ENCODE measurements at places on chromosomes 13 and 19.

DNA sequence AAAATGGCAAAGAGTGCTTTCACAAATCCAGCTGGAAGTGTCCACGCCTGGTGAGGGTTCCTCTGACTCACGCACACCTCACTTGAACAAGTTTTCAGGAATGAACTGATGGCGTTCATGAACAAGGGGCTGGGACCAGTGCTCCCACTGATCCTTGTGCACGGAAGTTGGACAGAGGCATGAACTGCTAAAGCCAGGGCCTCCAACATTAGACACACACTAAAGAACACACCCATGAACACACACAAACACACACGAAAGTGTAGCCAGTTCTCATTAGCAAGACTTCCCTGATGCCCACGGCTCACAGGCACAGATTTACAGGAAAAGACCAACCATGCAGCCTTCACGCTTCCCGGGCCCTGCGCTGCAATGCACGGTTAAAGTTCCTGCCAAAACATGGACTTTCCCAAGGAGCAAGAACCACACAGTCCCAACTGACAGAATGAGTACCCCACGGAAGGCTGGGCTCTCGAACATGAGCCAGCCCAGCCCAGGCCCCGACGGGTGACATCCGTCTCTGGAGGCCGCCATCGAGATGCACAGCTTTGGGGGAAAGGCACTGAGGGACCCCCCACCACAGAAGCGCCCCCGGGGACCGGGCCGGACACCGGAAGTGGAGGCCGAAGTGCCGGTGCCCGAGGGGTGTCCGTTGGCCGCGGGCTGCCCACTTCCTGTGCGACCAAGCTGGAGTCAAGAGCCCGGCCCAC, 808 bp downstream of the DNMT1 start:
- no peak for DNase-seq

DNA sequence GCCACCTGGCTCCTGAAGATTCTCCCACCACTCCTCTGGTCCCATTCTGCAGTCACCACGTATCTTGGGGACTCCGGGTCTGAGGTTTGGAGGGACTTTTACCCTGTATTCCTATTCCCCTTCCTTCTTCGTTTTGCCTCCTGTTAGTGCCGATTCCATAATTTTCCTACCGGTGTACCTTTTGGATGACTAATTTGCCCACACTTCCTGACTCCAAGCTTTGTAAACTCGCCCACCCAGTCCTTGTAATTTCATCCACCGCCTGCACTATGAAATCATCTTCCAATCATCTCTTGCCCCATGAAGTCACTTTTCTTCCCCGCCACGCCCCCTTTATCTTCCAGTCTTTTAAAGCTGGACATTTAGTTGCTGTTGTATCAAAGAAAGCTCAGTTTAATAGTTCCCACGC, 572 bp downstream of the UCHL3 start:
- no peak for DNase-seq

GRCh38 chr13:44131069-44131614, 242.5 kb upstream of the SERP2 start:
- no peak for DNase-seq

- DNase-seq: no peak
Observed at GRCh38 chr13:85974608-85975366, 175.6 kb upstream of the SLITRK6 start.

GRCh38 chr13:113178896-113179167, 20.4 kb downstream of the PROZ start:
- no peak for DNase-seq

DNA sequence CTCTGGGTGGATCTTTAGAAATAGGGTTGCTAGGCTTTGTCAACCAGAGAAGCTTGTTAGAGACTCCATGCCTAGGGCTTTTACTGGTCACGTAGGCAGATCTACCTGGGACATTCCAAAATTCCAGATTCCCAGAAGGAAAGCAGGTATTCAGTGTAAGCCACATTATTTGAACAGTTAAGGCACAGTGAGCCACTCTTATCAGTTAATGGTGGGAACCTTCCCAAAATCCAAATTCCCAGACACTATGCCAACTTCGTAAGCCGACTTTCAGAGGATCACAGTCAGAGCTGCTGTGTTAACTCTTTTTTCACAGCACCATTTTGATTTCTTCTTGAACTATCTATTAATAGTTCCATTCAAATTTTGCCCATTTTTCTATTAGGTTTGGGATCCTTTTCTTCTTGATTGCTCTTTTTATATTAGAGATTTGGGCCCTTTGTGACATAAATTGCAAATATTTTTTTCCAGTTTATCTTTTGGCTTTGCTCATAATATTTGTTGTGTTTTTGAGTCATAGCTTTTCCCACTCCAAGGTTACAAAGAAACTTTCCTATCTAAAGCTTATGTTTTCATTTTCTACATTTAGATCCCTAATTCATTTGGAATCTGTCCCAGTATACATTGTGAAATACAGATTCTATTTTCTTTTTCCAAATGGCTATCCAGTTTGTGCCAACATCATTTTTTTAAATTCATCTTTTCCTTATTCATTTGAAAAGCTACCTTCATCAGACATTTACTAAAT, 77.3 kb downstream of the DHRS12 start:
- no peak for DNase-seq

- DNase-seq: no peak
Observed at GRCh38 chr13:46082324-46082723, 22.5 kb downstream of the CPB2 start.

DNA sequence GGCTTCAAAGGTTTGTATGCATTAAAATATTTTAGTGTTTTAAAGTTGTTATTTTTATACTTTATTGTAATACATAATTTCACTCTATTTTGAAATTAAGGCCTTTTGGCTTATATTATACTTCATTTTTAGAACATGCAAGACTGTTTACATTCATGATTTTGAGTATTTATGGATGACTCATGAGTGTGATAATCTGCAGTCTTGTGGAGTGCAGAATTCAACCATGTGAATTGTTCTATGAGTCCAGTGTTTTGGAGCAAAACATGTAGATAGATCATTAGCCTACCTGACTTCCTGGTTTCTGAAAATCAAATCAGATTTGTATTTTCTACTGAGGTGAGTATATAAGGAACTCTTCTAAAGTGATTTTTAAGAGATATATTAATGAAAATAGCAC, 241.8 kb downstream of the PCCA start:
- no peak for DNase-seq
